ENCODE measurements at places on chromosomes 3 and 15. TPM values are rescaled to one million over a fixed set of nuclear protein-coding genes. Genes with fewer than 3 reads are reported as not detected.

DNA sequence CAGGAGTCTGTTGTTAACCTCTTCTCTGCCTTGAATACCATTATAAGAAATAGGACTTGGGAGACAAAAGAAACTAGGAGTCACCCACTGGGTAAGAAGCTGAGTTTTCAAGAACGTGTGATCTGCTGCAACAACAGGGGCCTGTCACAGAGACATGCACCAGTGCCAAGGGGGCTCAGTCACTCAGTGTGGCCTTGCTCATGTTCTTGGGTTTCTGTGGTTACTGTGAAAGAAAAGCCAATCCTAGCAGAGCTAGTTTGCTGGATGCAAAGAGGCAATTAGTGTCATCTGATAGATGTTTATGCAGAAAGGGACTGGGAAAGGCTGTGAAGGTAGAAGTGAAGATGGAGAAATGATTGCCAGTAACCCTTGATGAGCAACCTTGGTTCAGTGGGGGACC lies 126.3 kb downstream of the IQCH start:
- H3K4me3 ChIP-seq = no peak overlapping the region
- no peaks in the 10 kb centered on the region for H3K4me1 ChIP-seq
- H3K27me3 ChIP-seq = no peaks in the 10 kb centered on the region
- no peak overlapping the region for H3K27ac ChIP-seq
- no peaks in the 10 kb centered on the region for H3K36me3 ChIP-seq

DNA sequence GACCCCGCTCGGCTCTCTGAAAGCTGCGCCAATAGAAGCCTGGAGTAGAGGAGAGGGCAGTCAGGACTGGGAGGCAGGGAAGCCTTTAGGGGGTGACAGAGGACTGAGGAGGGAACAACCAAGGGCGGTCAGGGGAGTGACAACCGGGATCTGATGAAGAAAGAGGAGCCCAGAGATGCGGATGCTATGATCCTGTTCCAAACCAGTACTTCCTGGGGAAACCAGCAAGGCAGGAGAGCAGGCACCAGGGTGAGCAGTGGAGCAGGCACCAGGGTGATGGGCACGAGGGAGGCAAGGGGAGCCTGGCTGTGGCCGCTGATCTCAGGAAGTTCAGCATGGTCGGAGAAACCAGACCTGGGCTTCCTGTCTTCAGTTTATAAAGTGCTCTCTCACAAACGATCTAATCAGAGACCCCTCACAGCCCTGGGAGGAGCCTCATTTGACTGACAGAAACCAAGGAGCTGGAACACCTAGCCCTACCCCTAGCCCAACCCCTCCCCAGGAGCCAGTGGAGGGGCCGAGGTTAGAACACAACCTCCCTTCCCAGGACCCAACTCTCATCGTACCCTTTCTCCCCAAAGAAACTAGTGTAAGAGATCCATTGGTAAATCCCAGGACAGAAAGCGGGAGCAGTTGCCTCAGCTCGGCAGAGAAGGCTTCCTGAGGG lies 34.9 kb downstream of the CCDC33 start:
- H3K27ac ChIP-seq = no peak overlapping the region
- no peaks in the 10 kb centered on the region for H3K4me1 ChIP-seq
- H3K27me3 ChIP-seq = peaks cover 38% of the 10 kb centered on the region
- H3K4me3 ChIP-seq = no peak overlapping the region
- no peaks in the 10 kb centered on the region for H3K36me3 ChIP-seq
- no peak for DNase-seq

GRCh38 chr15:66838671-66839239 lies 136.7 kb downstream of the SMAD6 start:
- peaks cover 2% of the 10 kb centered on the region for H3K4me1 ChIP-seq
- H3K36me3 ChIP-seq = no peaks in the 10 kb centered on the region
- no peak for DNase-seq
- H3K4me3 ChIP-seq = no peak overlapping the region
- H3K27ac ChIP-seq = no peak overlapping the region
- H3K27me3 ChIP-seq = peaks cover 30% of the 10 kb centered on the region

DNA sequence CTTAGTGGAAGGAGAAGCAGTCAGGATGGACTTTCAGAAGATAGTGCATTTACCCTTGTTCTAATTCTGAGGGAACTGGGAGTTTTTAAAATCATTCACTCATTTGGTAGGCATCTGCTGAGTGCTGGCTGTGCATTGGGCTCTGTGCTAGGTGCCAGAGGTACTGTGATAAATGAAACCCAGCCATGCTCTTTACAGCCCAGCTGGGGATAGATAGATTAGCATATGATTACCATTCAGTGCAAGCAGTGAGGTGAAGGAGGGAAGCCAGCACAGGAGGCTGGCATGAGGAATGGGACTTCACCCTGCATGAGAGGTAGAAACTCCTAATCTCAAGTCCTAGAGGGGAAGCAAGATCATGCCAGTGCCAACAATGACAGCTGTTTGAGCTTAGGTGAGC lies 361.9 kb upstream of the TRIM42 start:
- no peaks in the 10 kb centered on the region for H3K4me1 ChIP-seq
- no peak overlapping the region for H3K27ac ChIP-seq
- H3K27me3 ChIP-seq = no peaks in the 10 kb centered on the region
- no peak overlapping the region for H3K4me3 ChIP-seq
- DNase-seq = no peak

GRCh38 chr15:66594344-66594743 lies 28.5 kb upstream of the LCTL start:
- H3K4me3 ChIP-seq = no peak overlapping the region
- H3K27ac ChIP-seq = no peak overlapping the region
- DNase-seq = no peak
- peaks cover 6% of the 10 kb centered on the region for H3K4me1 ChIP-seq
- no peaks in the 10 kb centered on the region for H3K27me3 ChIP-seq

The SLC22A13 gene
- total RNA-seq = 0.09 TPM

GRCh38 chr15:81152339-81152738 lies 18.3 kb downstream of the CFAP161 start:
- H3K4me1 ChIP-seq = no peaks in the 10 kb centered on the region
- no peak for DNase-seq
- no peak overlapping the region for H3K4me3 ChIP-seq
- no peaks in the 10 kb centered on the region for H3K27me3 ChIP-seq

The ABHD14A gene
- 12.7 TPM for total RNA-seq

GRCh38 chr3:24296441-24297205 lies 198.0 kb downstream of the THRB start:
- DNase-seq = no peak
- no peak overlapping the region for H3K4me3 ChIP-seq
- no peak overlapping the region for H3K27ac ChIP-seq
- no peaks in the 10 kb centered on the region for H3K4me1 ChIP-seq

DNA sequence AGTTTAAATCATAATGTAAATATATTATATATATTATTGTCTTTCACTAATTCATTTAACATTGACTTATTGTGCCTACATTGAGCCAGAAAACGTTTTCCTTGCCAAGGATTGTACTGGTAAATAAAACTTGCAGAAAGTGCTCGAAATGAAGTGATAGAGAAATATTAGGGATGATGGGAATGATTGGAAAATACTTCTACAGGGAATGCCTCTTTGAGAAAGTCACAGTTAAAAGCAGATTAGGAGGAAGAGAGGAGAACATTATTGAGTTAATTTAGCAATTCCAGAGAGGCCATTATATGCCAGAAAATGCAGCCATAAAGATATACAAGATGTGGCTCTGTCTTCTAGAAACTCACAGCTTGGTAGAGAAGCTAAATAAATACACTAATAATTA lies 560.0 kb upstream of the KCNMB2 start:
- H3K4me1 ChIP-seq = no peaks in the 10 kb centered on the region
- no peak overlapping the region for H3K4me3 ChIP-seq
- H3K27me3 ChIP-seq = no peaks in the 10 kb centered on the region
- H3K27ac ChIP-seq = no peak overlapping the region
- H3K36me3 ChIP-seq = no peaks in the 10 kb centered on the region

GRCh38 chr3:129045675-129046036 lies 14.9 kb upstream of the GP9 start:
- peaks cover 23% of the 10 kb centered on the region for H3K27me3 ChIP-seq
- no peak for DNase-seq
- H3K4me3 ChIP-seq = no peak overlapping the region
- H3K4me1 ChIP-seq = no peaks in the 10 kb centered on the region

- H3K27ac ChIP-seq = no peak overlapping the region
- H3K27me3 ChIP-seq = no peaks in the 10 kb centered on the region
- DNase-seq = no peak
- H3K4me1 ChIP-seq = no peaks in the 10 kb centered on the region
- no peaks in the 10 kb centered on the region for H3K36me3 ChIP-seq
Measured at GRCh38 chr3:24640330-24640877, 145.8 kb upstream of the THRB start.

The SMAD6 gene
- total RNA-seq = 1.0 TPM

DNA sequence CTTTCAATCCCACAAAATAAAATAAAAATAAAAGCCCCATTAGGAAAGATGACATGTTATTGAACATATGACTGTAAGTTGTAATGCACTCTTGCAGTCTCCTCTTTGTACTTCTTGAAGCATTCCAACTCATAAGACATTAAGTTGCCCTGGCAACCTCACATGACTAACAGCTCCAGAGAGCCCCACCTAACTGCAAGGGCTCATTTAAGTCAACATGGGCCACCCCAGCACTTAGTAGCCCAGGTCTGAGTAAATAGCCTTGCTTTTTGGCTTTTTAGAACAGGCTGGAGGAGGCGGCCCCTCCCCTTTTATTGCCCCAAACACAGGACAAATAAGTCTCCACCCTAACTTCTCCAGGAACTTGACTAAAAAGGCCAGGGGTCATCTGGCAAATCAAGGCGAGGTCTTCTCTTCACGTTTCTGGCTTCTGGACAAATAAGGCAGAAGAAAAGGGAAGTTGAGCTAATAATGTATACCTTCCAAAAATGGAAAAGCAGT lies 135.1 kb downstream of the TMCO5A start:
- H3K4me3 ChIP-seq = no peak overlapping the region
- peaks cover 24% of the 10 kb centered on the region for H3K4me1 ChIP-seq
- DNase-seq = no peak
- H3K27ac ChIP-seq = no peak overlapping the region

GRCh38 chr3:124486324-124486723 lies 243.9 kb upstream of the UMPS start:
- no peaks in the 10 kb centered on the region for H3K36me3 ChIP-seq
- H3K4me3 ChIP-seq = no peak overlapping the region
- H3K4me1 ChIP-seq = no peaks in the 10 kb centered on the region

GRCh38 chr15:43285609-43286037 lies 18.9 kb upstream of the TGM5 start:
- peak; percentile 79 for DNase-seq
- H3K27me3 ChIP-seq = peaks cover 4% of the 10 kb centered on the region
- no peak overlapping the region for H3K27ac ChIP-seq
- H3K36me3 ChIP-seq = no peaks in the 10 kb centered on the region

GRCh38 chr15:45616901-45617323 lies 17.9 kb upstream of the SQOR start:
- no peak overlapping the region for H3K4me3 ChIP-seq
- DNase-seq = no peak
- no peaks in the 10 kb centered on the region for H3K27me3 ChIP-seq
- H3K36me3 ChIP-seq = no peaks in the 10 kb centered on the region
- no peaks in the 10 kb centered on the region for H3K4me1 ChIP-seq

DNA sequence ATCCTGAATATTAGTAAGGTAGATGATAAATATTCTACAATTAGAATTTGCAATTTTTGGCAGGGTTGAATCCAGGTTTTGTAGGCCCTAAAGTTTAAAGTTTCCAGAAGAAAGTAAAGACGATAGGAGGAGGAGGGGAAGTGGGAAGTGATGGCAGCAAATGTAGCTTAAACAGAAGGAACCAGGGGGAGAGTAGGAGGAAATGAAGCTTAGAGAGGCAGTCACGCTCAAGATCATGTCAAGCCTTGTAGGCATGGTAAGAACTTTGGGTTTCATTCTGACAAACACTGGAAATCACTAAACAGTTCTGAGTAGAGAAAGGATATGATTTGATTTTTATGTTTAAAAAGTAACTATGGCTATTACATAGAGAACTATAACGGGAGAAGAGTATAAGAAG lies 63.9 kb downstream of the NR2E3 start:
- H3K4me1 ChIP-seq = no peaks in the 10 kb centered on the region
- no peaks in the 10 kb centered on the region for H3K36me3 ChIP-seq
- no peak overlapping the region for H3K4me3 ChIP-seq
- H3K27me3 ChIP-seq = no peaks in the 10 kb centered on the region

The C15orf62 gene
- 1.1 TPM for total RNA-seq

DNA sequence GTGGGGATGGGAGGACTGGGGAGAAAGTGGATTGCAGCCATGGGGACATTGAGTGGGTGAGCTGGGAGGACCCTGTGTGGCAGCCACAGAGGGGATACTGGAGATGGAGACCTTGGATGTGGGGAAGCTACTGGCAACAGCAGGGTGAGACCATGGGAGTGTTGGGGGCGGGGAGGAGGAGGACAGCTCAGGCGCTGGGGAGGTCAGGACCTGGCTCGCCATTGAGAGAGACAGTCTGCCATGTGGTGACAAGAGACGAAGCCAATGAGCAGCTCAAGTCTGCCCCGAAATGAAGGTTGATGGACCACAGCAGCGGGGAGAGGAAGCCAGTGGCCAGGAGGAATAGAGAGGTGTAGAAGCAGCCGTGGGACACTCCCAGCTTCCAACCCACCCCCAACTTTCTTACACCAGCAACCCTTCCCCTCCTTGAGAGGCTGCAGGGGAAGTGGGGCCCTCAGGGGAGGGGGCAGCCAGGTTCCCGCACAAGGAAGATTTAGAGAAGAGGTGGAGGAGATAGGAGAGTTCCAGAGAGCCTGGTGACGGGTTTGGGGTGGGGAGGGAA lies 118.1 kb downstream of the ASB7 start:
- no peaks in the 10 kb centered on the region for H3K4me1 ChIP-seq
- H3K27me3 ChIP-seq = no peaks in the 10 kb centered on the region
- no peak overlapping the region for H3K27ac ChIP-seq
- DNase-seq = no peak
- no peaks in the 10 kb centered on the region for H3K36me3 ChIP-seq
- H3K4me3 ChIP-seq = no peak overlapping the region

The GRK7 gene
- not detected for total RNA-seq

The KLF15 gene
- 0.28 TPM for total RNA-seq

DNA sequence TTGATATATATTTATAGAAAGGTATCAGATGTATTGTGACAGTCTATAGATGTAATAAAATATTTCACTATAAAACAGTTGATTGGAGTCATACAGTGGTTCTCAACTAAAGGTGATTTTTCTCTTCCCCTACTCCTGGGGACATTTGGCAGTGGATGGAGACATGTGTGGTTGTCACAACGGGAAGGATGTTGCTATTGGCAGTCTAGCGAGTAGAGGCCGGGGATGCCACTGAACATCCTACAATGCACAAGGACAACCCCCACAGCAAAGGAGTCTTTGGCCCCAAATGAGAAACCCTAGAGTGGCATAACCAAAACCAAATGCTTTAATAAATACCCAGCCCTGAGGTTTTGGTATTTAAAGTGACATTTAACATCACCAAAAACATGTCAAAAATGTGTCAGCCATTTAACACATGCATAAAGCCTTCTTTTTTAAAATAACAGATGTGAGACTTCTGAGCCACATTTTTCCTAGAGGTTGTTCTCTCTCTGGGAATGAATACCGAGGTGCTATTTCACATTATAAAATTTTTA lies 367.5 kb downstream of the PTPRG start:
- no peak overlapping the region for H3K27ac ChIP-seq
- no peak overlapping the region for H3K4me3 ChIP-seq
- no peaks in the 10 kb centered on the region for H3K4me1 ChIP-seq
- no peaks in the 10 kb centered on the region for H3K36me3 ChIP-seq

The FGF7 gene
- 2.1 TPM for total RNA-seq

All from thymus (tissue), 14 donors.